Activated CD4-positive, alpha-beta memory T cell treated with anti-CD3 and anti-CD28 coated beads for 36 hours (primary cell): ENCODE measurements at places on chromosomes 2 and 18.

- no peak for DNase-seq
Measured at GRCh38 chr18:5967666-5968065, 72.3 kb upstream of the TMEM200C start.

DNA sequence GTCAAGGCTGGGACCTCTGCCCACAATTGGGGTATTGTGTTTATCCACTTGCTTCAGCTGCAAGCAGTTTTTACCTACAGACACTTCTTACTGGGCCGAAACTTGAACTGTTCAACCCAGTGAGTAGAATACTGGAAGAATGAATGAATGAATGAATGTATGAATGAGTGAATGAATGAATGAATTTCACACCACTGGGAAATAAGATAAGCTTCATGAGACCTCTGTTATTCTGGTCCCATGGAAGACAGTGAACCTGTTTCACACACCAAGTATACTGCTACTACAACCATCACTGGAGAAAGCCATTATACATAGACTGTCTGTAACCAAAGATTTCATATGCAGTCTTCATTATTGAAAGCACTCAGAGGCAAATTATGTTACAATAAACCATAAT lies 295.0 kb upstream of the GULP1 start:
- no peak for DNase-seq

DNA sequence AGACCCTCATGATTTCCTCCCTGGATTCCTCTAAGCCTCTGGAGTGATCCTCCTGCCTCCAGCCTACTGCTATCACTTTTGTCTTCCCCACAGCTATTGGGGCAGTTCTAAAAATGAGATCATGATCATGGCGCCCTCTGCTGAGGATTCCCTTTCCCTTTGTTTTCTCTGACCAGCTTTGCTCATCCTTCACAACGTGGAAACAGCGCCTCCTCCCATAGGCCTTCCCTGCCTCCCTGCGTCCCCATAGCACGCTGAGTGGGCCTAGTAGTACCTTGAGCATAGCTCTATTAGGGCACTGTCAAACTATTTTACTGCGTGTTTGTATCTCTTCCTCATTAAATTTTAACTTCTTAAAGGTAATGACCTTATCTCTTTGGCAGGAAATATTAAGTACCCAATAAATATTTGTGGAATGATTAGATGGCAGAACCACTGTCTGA lies 207.0 kb upstream of the FANCL start:
- peak; percentile 50 for DNase-seq

GRCh38 chr2:207066791-207067460 lies 98.8 kb downstream of the KLF7 start:
- no peak for DNase-seq

DNA sequence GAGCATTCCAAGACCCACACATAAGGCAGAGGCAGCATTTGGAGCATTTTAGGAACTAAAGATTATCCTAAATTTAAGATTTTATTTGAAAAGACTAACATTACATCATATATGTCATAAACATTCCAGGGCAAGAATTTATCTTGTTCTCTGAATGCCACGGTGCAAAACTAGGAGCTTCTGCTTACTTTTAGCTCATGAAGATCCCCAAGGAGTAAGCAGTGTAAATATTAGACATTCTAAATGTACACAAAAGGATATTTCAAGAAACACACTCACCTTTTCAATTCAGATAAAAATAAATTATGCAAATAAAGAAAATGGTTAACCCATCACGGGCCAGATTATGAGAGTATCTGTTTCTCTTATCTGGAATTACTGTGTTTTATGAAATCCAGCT lies 101.7 kb upstream of the ETAA1 start:
- no peak for DNase-seq

DNA sequence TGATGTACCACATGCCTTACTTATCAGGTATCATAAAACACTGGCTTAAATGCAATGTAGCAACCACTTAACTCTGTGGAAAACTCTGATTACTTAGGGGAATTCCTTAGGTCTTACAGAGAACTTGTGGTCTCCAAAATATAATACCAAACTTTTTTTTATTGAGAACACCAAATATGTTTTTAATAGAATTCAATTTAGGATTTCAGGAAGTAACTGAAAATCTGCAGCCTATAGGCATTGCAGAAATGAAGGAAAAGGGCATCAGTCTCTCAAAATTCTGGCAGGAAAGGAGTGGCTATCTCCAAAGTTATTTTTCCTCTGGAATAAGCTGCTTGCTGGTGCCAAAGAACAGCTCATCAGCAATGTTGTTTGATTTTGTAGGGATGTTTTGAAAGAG lies 105.3 kb upstream of the UGP2 start:
- no peak for DNase-seq

GRCh38 chr18:67731851-67732250 lies 215.3 kb upstream of the DSEL start:
- no peak for DNase-seq

DNA sequence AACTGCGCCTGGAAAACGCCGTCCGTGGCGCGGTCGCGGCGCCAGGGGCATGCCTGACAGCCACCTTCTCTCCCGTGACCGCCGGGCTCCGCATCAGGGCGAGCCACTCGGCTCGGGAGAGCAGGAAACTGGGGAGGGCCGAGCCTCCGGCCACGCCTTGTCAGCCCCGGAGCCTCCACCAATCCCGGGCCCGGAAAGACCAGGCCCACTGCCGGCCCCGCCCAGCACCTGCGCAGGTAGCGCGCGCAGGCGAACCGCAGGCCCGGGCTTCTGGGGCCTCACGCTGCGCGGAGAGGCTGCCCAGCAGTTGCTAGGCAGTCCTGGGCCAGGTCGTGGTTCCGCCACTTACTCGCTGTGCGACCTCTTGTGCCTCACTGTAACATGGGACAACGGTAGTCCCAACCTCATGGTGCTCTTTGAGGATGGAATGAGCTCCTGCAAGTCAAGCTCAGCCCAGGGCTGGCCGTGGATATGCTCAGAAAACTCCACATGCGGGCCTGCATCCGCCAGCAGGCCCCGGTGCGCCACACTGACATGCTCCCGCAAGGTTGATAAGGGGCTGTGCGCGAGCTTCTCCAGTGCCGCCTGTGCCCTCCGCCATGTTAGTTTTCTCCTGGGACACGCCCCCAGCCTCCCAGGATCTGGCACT lies 97.1 kb downstream of the INHBB start:
- peak; percentile 53 for DNase-seq

- no peak for DNase-seq
Measured at GRCh38 chr2:75807992-75808391, 97.3 kb upstream of the GCFC2 start.

- DNase-seq = no peak
Measured at GRCh38 chr18:55577812-55578539, 10.0 kb downstream of the TCF4 start.

DNA sequence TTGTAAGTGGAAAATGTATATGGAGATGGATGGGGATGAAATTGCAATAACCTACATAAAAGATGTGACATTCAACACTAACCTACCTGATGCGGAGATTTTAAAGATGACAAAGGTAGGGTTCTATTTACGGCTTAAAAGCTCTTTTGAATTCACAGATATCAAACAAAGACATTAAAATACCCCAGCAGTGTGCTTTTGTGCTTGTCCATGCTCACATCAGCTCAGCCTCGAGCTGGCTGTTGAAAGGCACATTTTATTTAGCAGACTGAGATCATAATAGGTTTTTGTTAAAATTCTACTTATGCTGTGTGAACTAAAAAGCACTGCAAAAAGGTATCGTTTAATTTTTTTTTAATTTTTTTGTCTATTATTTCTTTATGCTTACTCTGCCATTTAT lies 96.0 kb upstream of the CDCA7 start:
- no peak for DNase-seq

GRCh38 chr18:3062798-3063680 lies 50.1 kb upstream of the LPIN2 start:
- peak; percentile 86 for DNase-seq

DNA sequence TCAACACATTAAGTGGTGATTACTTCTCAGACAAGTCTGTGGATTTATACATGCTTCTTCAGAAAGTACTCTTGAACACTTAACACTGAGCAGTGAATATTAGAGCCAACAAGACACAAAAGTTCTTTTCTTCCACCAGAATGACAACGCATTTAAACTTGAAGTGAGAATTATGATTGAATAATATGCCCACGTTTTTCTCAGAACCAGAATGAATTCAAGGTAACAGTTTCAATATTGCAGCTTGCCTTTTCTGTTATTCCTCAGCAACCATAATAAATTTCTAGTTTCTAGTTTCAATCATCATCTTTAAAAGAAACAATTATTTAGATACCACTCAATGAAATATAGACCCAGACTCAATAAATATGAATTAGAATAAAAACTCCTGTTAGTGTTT lies 547.0 kb downstream of the NUP35 start:
- no peak for DNase-seq

DNA sequence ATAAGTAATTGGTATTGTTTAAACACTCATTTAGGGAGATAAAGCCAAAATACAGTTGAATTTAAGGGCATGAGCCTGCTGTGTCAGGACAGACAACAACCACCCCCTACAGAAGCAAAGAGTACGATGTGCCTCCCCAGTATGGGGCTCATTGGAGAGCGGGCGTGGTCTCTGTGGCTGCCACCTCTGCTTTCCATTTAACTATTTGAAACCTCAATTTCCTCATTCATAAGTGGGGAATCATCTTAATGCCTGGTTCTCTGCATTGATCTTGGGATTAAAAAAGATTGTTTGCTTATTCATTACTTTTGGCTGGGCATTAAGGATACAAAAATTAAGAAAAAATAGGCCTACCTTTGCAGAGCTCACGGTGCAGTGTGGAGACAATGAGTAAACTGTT lies 21.4 kb downstream of the KCNS3 start:
- no peak for DNase-seq

GRCh38 chr2:31235504-31235902 lies 1.6 kb downstream of the EHD3 start:
- no peak for DNase-seq

GRCh38 chr2:24313744-24314632 lies 46.3 kb downstream of the ITSN2 start:
- no peak for DNase-seq

DNA sequence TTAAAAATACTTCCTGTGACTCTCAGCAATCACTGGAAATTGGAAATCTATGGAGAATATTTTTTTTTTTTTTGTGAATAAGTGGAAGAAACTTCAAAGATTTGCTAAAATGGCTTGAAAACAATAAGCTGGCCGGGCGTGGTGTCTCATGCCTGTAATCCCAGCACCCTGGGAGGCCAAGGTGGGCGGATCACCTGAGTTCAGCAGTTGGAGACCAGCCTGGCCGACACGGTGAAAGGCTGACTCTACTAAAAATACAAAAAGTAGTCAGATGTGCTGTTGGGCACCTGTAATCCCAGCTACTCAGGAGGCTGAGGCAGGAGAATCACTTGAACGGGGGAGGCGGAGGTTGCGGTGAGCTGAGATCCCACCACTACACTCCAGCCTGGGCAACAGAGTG lies 155.5 kb upstream of the CAVIN2 start:
- no peak for DNase-seq

DNA sequence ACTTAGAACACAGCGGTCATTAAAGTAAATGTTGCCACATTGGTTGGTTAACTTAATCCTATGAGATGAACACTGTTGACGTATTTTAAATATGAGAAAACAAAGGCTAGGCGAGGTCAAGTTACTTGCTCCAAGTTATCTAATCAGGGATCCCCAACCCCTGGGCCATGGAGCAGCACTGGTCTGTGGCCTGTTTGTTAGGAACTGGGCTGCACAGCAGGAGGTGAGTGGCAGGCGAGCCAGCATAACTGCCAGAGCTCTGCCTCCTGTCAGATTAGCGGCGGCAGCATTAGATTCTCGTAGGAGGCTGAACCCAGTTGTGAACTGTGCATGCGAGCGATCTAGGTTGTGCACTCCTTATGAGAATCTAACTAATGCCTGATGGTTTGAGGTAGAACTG lies 878.9 kb downstream of the CPS1 start:
- no peak for DNase-seq

DNA sequence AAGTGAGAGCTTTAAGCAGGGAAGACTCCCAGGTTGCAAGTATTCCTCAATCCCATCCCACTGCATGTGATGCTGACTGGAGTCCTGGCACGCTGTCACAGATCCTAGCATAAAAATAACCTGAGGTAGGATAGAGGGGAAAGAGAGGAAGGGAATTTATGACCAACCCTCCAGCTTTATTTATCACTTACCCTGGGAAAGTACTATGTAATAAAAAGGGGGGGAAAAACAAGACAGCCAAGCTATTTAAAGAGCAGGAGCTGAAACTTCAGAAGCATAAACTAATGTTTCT lies 122.2 kb downstream of the SLC8A1 start:
- no peak for DNase-seq

DNA sequence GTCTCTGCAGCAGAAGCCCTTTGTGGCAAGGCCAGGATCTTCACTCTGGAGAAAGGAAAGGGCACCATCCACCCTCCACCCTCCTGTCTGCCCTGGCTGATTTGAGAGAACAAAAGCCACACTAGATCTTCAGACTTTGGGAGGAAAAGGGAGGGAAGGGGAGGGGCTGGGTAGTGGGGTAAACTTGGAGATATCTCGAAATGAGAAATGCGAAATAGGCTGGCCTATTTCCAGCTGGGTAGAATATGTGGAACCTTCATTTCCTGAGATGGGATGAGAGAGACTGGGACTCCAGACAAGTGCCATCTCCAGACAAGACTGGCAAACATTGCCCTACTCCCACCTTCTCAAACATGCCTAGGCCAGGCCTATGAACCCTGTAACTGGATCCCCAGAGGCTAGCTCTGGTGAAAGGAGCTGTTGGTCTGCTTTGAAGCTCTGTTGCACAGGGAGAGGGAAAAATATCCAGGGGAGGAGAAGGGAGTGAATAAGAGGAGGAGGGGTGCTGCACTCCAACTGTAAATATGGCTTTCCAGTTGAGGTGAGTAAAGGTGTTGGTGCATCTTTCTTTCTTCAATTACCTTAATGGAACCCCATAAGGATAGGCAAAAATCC lies 1.7 kb downstream of the HOXD12 start:
- no peak for DNase-seq

DNA sequence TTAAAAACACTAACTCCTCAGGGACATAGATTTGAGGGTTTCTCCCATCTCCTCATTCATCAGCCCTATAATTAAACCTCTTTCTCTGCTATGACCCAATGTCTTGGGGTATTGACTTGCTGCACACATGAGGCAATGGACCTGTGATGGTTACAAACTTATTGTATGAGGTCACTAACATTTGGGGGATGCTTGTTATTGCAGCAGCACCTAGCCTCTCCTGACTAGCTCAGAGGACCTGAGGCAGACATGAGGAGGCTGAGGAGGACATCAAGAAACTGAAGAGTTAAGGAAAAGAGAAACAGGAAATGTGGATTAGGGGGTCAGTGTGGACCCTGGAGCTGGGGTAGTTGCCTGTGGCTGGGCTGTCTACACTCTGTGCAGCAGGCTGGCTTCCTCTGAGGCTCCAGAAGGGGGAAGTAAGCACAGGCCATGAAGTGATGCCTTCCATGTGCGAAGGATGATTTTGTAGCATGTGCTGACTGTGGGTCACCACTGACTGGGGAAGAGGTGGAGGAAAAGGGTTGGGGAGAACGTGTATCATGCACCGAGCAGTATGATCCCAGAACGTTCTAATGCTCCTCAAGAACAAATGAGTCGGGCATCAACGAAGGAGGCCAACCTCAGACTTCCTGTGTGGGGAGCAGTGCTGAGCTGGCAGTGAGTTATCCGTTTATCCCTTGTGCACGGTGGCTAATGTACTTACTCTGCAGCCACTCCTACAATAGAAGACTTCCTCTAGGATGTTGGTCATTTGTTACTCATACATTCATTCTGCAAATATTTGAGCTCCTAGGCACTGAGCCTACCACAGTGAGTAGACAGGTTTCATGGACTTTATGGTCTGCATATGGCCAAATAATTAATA lies 42.1 kb upstream of the RFX8 start:
- peak; percentile 69 for DNase-seq
